ENCODE measurements at places on chromosomes 16 and 17.

- no peak for DNase-seq
These were observed 247.1 kb upstream of the MON1B start for GRCh38 chr16:76943921-76944320.

- no peak for DNase-seq
These were observed 5.8 kb downstream of the PCTP start for GRCh38 chr17:55756689-55757088.

GRCh38 chr17:45110676-45111611 lies 21.4 kb downstream of the PLCD3 start:
- no peak for DNase-seq

DNA sequence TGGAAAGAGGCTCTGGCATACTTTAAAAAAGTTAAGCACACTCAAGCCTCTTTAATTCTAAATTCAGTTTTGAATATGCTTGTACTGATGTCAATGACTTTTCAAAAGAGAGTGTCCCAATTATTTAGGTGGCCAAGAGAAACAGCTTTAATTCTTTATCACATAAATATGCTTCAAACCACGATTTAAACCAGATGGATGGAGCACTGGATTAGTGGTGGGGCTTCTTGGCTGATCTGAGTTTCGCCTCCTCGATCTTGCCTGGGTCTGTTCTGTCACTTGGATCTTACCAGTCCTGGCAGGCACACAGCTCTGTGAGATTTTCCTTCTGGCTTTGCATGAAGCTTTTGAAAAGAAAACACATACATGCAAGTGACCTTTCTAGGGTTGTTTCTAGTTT lies 467.8 kb downstream of the MAF start:
- no peak for DNase-seq

GRCh38 chr17:42252597-42253550 lies 23.3 kb downstream of the STAT5B start:
- peak; percentile 77 for DNase-seq

GRCh38 chr17:76940295-76940694 lies 72.1 kb downstream of the MGAT5B start:
- DNase-seq: no peak

DNA sequence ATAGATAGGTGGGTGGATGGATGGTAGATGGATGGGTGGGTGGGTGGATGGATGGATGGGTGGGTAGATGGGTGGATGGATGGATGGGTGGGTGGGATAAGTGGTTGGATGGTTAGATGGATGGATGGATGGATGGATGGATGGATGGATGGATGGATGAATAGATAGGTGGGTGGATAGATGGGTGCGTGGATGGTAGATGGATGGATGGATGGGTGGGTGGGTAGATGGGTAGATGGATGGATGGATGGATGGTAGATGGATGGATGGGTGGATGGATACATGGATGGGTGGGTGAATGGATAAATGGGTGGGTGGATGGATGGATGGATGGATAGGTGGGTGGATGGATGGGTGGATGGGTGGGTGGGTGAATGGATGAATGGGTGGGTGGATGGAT lies 50.0 kb upstream of the FASN start:
- DNase-seq: no peak

DNA sequence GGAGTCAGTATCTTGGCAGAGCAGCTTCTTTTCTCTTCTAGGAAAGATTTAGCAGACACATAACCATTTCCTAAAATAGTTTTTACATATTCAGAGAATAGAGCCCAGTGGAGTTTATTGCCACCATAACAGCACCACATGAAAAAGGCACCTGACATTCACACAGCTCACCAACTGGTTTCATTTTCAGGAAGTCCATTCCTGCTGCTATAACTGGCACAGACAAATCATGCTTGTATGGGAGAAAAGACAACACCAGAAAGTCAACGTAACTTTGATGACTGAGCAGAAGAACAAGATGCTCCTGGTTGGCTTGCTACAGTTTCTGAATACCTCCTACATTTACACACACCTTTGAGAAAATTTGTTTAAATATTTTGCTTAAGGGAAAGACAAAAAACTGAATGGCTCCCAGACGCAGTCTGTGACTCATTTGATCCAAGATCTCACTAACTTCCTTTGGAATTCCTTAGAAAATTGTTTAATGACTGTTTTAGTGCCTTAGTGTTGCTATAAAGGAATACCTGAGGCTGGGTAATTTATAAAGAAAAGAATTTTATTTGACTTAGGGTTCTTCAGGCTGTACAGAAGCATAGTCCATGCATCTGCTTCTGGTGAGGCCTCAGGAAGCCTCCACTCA lies 1380.6 kb downstream of the CDH8 start:
- DNase-seq: peak; percentile 7

DNA sequence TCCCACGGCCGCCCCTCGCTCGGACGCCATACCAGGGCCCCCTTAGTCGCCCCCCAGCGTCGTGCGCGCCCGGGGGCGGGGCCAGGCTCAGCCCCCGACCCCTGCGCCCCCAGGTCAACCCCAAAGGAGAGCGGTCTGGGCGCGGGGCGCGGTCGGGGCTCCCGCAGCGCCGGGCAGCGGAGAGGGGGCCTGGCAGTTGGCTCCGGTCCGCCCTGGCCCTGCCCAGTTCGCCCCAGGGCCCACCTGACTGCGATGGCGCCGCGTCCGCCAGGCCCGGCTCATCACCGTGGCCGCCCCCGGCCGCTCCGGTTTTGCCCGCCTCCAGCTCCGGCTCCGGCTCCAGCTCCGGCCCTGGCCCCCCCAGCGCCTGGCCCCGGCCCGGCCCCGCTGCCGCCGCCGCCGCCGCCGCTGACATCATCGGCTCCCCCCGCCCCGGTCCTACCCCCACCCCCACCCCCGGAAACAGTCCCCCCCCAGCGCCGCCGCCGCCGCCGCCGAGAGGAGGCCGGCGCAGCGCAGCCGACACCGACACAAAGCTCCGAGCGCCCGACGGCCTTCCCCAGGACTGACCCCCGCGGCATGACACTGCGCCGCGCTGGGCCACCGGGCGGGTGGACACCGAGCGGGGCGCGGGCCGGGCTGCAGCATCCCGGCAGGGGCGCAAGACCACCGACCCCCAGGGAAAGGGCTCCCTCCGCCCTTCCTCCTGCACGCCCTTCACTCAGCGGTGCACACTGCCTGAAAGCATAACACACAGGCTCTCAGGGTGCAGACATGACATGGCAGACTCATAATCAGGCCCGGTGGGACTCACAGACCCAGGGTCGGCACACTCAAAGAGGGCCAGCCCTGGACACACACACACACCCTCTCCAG lies at the start of gene ZBTB4:
Gene ZBTB4, minus strand, starts transcription at position 419 of the 876 bp plus-strand sequence. CDS start 12,830 bp downstream, outside the sequence.
- DNase-seq: peak; percentile 57

DNA sequence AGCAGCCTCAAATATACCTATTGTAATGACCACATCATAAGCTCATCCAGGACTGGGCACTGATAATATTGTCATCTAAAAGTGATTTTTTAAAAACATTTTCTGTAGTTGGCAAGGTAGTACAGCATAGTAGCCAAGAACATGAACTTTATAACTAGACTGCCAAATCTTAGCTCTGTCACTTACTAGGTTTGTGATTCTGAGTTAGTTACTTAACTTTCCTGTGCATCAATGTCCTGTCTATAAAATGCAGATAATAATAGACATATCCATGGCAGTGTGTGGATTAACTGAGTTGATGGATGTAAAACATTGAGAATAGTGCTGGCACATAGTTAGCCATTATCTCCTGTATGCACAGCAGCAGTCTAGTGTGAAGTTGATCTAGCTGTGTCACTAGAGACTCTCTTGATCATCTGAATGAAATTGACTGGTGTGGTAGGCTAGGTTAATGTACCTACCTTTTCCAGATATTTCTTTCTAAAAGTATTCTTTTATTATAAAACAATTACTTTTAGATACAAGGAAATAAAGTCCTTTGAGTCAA lies 101.5 kb downstream of the STXBP4 start:
- no peak for DNase-seq

DNA sequence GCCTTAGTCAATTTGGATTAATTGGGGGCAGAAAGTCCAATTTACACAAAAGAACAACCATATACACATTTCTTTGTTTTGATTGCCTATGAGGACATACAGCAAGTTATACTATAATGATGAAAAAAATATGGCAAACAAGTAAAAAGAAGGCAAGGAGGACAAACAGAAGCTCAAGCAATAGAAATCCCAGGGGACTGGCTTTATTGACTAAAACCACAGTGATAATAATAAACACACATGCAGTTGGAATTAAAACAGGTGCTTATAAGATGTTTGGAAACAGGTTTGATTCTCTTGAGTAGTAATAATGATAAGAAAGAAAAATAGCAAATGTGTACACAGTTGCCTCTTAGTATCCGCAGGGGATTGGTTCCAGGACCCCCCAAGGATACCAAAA lies 176.4 kb downstream of the SHISA9 start:
- no peak for DNase-seq

DNA sequence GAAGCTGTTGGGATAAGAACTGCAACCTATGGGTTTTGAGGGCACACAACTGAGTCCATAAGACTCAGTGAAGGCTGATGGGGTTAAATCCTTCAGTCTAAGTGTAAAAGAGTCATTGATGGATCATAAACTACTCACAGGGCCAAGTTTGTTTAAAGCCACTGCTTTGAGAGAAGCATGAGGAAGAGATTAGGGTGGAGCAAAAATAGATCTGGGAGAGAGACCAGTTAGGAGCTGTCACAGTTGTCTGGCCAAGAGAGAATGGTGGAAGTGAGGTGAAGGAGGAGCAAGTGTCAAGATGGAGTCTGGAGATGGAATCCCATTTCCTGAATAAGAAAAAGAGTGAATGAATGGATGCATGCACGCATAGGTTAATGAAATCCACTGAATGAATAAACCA lies 379.1 kb upstream of the CDH11 start:
- no peak for DNase-seq

- no peak for DNase-seq
These were observed 83.4 kb downstream of the LYRM1 start for GRCh38 chr16:20984019-20984418.

- DNase-seq: no peak
These were observed 9.2 kb downstream of the MXRA7 start for GRCh38 chr17:76701471-76701967.

- peak; percentile 73 for DNase-seq
These were observed 1.0 kb upstream of the HEXIM2 start for GRCh38 chr17:45160447-45161287.

- DNase-seq: no peak
These were observed 25.6 kb downstream of the TRAP1 start for GRCh38 chr16:3691761-3692160.

- DNase-seq: no peak
These were observed 46.9 kb upstream of the ADCY7 start for GRCh38 chr16:50219402-50219975.

GRCh38 chr17:81837641-81838040 lies 2.8 kb upstream of the PPP1R27 start:
- DNase-seq: no peak

GRCh38 chr17:35856603-35857002 lies 12.1 kb downstream of the HEATR9 start:
- no peak for DNase-seq

DNA sequence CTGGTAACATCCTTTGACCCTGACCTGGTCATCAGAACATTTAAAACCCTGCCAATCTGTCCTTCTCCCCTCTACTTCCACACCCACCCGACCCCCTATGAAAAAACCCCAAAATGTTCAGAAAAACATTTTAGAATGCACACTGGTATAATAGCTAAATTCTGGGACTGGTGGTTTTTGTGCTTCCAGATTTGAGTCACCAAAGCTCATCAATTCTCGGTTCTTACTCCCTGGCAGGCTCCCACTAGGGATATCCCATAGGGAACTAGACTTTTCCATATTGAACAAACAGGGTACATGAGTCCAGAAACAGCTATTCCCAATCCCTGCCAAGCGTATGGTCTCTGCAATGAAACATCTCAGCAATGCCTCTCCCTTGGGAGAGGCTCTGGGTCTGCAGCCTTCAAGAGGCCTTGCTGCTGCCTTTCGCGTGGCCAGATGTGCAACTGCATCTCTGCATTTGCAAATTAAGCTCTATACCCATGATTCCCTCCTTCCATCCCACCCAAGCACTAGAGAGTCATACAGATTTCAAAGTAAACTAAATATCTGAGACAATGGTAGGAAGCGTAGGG lies 67.7 kb downstream of the SMG6 start:
- peak; percentile 94 for DNase-seq

GRCh38 chr17:81240761-81241160 lies 1.6 kb downstream of the NDUFAF8 start:
- no peak for DNase-seq

DNA sequence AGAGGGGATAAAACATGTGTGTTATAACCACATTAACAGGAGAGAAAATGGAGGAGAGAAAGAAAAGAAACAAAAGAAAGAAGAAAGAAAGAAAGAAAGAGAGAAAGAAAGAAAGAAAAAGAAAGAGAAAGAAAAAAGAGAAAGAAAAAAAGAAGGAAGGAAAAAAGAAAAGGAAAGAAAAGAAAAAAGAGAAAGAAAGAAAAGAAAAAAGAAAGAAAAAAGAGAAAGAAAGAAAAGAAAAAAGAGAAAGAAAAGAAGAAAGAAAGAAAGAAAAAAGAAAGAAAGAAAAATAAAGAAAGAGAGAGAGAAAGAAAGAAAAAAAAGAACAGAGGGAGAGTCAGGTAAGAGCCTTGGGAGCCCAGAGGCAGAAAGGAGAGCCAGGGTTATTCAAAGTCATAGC lies 446.6 kb upstream of the ASIC2 start:
- no peak for DNase-seq

Measured in fibroblast of skin of back (primary cell).